ENCODE measurements at places on chromosomes 6 and 20.

- DNase-seq, result peak; percentile 41
Measured at GRCh38 chr6:150142670-150143515, at the start of gene PPP1R14C. PPP1R14C (plus strand) TSS chr6:150143044; CDS start chr6:150143193, 149 bp downstream.

DNA sequence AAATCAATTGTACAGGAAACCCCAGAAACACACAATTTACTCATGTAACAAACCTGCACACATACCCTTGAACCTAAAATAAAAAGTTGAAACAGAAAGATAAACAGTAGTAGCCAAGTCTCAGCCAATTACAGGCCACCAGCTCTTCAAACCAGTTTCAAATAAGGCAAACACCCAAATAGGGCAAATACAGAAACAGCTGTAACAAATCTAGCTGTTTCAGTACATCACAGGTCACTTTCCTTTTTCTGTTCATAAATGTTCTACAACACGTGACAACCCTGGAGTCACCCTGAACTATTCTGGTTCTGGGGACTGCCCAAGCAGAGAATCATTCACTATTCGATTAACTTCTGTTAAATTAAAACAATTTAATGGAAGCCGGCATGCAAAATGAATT is 329.0 kb downstream of the GJA1 start:
- DNase-seq, result no peak

DNA sequence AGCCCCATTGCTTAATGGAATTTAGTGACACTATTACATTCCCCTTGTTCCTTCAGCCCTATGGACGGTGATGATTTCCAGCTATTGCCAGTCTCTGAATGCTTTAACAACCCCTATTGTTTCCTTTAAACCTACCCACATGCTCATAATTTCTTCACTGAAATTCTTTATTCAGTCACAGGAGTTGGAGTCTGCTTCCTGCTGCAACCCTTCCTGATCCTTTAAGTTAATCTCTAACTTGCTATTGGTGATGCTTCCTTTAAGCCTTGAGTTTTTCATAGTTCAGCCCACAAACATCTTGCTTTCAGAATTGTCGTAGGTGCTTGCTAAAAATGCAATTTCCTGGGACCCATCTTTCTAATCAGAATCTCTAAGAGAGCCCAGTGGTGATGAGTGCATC is 66.3 kb upstream of the TNFAIP3 start:
- no peak for DNase-seq

GRCh38 chr6:15484821-15485220 is 178.0 kb downstream of the DTNBP1 start:
- no peak for DNase-seq

- DNase-seq, result no peak
Measured at GRCh38 chr6:142009647-142010046, 123.1 kb upstream of the GJE1 start.

DNA sequence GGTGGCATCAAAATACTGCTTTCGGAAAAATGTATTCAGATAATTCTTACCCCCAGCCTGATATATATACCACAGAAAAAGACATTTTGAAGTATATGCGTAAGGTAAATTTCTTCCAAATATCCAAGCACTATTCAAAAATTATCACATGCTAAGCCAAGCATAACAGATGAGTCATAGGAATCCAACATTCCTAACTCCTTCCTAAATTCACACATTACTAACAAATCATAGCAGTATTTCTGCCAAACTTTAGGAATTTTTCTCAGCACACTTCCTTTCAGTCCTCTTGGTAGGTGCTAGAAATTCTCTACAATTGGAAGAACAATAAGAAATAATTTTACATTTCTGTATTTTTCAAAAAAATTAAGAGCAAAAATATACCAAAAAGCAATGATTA is 417.5 kb downstream of the EYS start:
- DNase-seq, result no peak

- DNase-seq, result no peak
Measured at GRCh38 chr20:24444526-24445190, 24.8 kb upstream of the SYNDIG1 start.

Measured in activated naive CD8-positive, alpha-beta T cell treated with anti-CD3 and anti-CD28 coated beads for 36 hours (primary cell).